ENCODE measurements at places on chromosomes 2 and 18.

GRCh38 chr2:208006337-208006736 lies 19.0 kb downstream of the PLEKHM3 start:
- no peaks in the 10 kb centered on the region for H3K27me3 ChIP-seq
- peaks cover 16% of the 10 kb centered on the region for H3K4me1 ChIP-seq
- H3K4me3 ChIP-seq = no peak overlapping the region
- no peak for ATAC-seq
- H3K27ac ChIP-seq = peak overlapping the region; percentile 6

- no peak overlapping the region for H3K4me3 ChIP-seq
- no peaks in the 10 kb centered on the region for H3K36me3 ChIP-seq
- no peak for ATAC-seq
These were observed 139.5 kb upstream of the LRATD1 start for GRCh38 chr2:14492920-14493503.

DNA sequence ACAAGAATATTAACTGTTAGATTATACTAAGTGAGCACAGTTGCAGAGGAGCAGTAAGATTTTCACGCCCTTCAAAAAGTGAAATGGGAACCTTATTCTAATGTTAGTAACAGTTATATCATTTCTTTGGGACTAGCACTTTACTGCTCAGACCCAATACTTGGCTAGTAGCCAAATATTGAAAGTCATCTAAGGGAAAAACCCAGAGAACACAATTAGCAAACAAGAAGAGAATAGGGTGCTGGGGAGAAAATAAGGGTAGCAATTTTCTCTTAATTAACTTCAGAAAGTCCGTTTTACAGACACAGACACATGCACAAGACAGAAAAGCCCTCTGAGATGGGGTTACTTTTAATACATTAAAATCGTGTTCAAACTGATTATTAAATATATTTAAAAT lies 71.8 kb downstream of the ID2 start:
- no peak for ATAC-seq
- peaks cover 45% of the 10 kb centered on the region for H3K36me3 ChIP-seq
- no peak overlapping the region for H3K4me3 ChIP-seq

DNA sequence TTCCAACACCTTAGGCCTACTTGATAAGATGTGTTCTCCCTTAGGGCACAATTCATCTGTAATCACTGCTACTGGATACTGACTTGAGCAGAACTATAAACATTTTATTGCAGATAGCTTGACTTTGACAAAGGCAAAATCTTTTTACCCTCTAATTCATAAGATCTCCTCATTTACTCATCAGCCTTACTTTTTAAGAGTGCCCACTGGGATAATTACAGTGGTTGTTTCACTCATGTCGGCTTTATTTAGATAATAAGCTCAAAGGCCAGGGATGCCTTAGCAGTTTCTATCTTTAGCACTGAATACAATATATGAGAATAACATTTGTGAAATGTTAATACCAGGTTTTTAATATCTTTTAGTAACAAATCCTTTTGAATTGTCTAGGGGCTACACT lies 144.0 kb downstream of the DLGAP1 start:
- ATAC-seq = no peak
- no peaks in the 10 kb centered on the region for H3K27me3 ChIP-seq
- H3K36me3 ChIP-seq = no peaks in the 10 kb centered on the region
- H3K4me1 ChIP-seq = no peaks in the 10 kb centered on the region
- H3K27ac ChIP-seq = no peak overlapping the region

- H3K4me1 ChIP-seq = no peaks in the 10 kb centered on the region
- ATAC-seq = no peak
- H3K27ac ChIP-seq = no peak overlapping the region
These were observed 1343.8 kb upstream of the LRRTM1 start for GRCh38 chr2:81648370-81648769.

GRCh38 chr2:61268249-61268648 lies 106.3 kb downstream of the C2orf74 start:
- H3K27ac ChIP-seq = no peak overlapping the region
- H3K4me3 ChIP-seq = no peak overlapping the region
- peaks cover 10% of the 10 kb centered on the region for H3K4me1 ChIP-seq
- peaks cover 77% of the 10 kb centered on the region for H3K36me3 ChIP-seq
- no peaks in the 10 kb centered on the region for H3K27me3 ChIP-seq

GRCh38 chr2:47288864-47289263 lies 114.1 kb upstream of the MSH2 start:
- no peak for ATAC-seq
- H3K27ac ChIP-seq = no peak overlapping the region
- no peaks in the 10 kb centered on the region for H3K36me3 ChIP-seq
- no peaks in the 10 kb centered on the region for H3K4me1 ChIP-seq
- peaks cover 9% of the 10 kb centered on the region for H3K27me3 ChIP-seq
